Cortex of kidney (tissue), 1 donor: ENCODE measurements at places on chromosomes 6 and 20.

- no peak for DNase-seq
Observed at GRCh38 chr20:9742821-9743220, 96.1 kb downstream of the PAK5 start.

DNA sequence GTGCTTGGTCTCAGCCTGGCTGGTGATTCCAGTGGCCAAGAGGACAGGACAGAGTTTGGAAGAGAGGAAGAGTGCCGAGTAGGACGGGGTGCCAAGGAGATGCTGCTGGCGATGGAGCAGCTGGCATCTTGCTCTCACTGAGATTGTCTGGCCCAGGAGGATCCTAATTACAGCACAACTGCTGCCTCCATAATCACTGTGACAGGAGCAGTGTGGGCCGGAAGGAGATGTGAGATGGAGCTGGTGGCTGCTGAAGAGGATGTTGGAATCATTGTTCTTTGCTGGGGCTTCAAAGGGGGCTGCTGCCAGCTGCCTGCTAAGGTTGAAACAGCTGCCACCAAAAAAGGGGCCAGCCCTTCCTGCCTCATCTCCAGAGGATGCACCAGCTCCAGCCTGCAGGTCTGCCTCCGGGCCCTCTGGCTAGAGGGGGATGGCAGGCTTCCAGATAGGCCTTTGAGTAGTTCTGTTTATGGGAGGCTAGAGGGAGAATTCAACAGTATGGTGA is 214.4 kb downstream of the RNF144B start:
- no peak for DNase-seq

GRCh38 chr6:39407446-39407993 is 85.0 kb upstream of the KCNK16 start:
- no peak for DNase-seq

GRCh38 chr20:53126185-53126584 is 154.0 kb downstream of the TSHZ2 start:
- no peak for DNase-seq

GRCh38 chr20:25140968-25141367 is 54.5 kb upstream of the ENTPD6 start:
- DNase-seq, result no peak

GRCh38 chr6:153787341-153787606 is 251.8 kb upstream of the OPRM1 start:
- no peak for DNase-seq

DNA sequence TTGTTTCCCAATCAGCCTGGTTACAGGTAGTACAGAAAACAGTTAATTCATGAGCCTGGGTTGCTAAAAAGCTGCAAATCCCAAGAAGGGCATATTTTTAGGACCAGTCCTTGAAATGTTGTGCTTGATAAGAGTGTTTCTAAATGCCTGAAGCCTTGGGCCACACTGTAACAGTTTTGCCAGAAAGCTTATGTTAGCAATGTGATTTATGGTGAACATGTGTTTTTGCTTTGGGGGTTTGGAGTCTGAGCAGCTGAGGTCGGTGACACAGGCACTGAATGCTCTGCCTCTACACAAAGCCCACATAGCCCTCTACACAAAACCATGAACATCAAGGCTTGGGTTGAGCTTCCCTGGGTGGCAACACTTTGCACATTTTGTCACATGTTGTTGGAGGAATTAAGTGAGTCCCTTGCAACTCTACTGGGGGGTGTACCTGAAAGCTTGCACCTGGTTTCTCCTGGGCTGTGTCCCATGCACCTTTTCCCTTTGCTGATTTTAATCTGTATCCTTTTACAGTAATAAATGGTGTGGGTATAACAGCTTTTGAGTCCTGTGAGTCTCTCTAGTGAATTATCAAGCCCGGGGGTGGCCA is 22.2 kb downstream of the AHI1 start:
- DNase-seq, result no peak

- DNase-seq, result no peak
Observed at GRCh38 chr6:85594197-85594930, 706 bp upstream of the SNX14 start.
